ENCODE measurements at places on chromosomes 1 and 21. TPM values are rescaled to one million over a fixed set of nuclear protein-coding genes. Genes with fewer than 3 reads are reported as not detected.

The TFAP2E gene
- total RNA-seq, result 0.94 TPM

The RORC gene
- 0.42 TPM for total RNA-seq

The SPATA45 gene
- total RNA-seq, result 0.63 TPM

The OBSCN gene
- total RNA-seq, result 25.2 TPM

The FAM72C gene
- total RNA-seq, result 8.0 TPM

The ADAM30 gene
- not detected for total RNA-seq

The ATP6V0B gene
- 237 TPM for total RNA-seq

The C4BPA gene
- not detected for total RNA-seq

DNA sequence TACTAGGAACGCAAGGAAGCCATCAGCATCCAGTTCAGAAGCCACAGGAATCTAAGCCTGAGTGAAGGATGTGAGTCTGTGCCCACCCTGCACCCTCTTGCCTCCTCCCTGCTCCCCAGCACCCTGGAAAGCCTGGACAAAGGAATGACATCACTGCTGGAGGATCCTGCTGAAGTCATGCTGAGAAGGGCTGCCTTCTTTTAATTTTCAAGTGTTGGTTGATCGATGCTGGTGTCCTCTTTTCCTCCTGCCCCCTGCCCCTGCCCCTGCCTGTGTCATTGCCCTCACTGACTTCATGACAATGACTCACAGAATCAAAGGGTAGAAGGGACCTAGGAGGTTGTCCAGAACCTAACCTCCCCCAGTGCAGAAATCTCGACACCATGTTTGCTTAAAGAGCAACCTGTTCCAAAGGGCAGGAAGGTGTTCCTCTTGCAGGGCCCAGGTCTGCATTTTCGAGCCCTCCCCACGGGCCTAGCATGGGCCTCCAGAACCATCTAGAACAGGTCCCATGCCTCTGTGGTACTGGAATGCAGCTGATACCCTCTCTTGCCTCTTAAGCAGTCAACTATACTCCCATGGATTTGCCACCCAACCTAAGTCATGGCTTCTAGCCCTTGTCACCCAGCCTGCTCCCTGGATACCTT, 9.6 kb downstream of the DHRS3 start:
- DNase-seq, result peak; percentile 30

- peak; percentile 4 for DNase-seq
Measured at GRCh38 chr1:71087060-71087459, 6.2 kb upstream of the ZRANB2 start.

GRCh38 chr1:21329209-21329844, 39.1 kb upstream of the ECE1 start:
- DNase-seq, result peak; percentile 74

- no peak for DNase-seq
Measured at GRCh38 chr1:201964261-201964660, 9.0 kb downstream of the TIMM17A start.

DNA sequence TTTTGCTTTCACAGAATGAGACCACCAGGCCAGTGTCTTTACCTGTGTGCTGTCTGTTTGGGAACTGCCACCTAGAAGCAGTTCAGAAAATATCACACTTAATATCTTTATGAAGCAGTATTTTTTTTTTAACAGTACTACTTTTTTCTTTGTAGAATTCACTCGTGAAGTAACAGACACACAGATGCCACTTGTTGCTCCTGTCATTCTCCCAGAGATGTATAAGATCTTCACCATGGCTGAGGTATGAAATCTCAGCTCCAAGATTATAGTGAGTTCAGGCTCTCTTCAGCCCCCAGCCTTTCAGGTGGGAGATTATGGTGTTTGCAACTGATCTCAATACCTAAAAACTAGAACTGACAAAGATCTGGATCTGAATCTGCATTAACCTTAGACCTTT, 23.0 kb downstream of the IPO9 start:
- no peak for DNase-seq

DNA sequence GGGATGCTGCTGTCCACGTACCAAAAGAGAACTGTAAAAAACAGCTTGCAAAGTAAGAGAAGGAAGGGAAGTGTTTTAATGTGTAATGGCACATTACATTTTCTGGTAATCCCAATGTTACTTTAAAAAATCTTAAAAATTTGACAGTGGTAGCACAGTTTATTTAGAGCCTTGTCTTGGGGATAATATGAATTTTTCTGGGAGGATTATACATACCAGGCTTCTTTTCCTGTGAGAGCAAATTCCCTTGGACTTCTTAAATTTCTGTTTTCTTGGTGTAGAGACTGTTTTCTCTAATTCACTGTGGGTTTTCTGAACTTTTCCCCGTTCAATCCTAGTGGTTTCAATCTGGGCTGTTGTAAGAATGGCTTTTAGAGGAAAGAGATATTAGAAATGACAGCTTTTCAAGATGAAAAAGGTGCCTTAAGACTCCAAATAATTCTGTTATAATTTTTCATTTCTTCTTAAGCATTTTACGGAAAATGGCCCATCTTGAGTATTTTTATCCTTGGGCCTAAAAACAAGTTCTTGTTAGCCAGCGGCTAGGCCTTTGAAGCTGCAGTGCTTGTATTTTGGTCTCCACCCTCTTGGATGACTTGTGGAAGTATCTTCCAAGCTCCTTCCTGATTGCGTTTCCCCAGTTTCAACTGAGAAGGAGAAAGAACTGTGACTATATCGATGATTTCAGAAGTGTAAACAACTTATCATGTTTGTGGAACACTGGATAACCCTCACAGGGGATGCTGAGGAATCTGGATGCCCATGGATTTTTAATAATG, 70.0 kb downstream of the LEPR start:
- DNase-seq, result no peak

- peak; percentile 88 for DNase-seq
Measured at GRCh38 chr1:153352523-153352922, 3.9 kb upstream of the PGLYRP4 start.

DNA sequence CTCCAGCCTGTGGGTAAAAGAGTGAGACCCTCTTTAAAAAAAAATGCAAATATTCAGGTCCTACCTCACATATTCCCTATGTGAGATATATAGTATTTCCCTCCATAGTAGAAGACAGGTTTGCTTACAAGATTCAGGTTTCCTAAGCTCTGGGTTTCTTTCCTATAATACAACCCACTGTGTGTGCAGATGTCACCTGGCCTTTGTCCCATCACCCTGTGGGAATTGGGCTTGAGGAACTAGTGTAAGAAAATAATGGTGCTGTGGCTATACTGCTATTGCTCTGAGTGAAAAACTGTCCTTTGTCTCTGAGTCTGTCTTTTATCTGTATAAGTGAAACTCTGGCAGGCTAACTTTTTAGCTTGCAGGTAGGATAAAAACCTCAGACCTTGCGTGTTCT, 13.0 kb downstream of the C1orf146 start:
- no peak for DNase-seq

DNA sequence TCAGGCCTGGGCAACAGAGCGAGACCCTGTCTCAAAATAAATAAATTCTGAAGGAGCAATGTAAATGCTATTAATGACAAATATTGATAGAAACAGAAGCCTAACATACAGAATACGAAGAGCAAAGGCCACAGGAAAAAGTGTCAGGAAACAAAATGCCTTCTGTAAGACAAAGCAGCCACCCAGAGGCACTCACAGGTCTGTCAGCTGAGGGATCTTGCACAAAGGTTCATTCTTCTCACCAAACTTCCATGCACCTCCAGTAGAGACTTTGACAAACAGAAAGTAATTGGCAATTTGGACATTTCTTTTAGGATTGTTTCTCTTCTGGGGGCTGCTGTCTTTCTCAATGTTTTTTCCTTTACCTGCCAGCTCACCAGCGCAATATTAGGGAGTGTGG, 1.2 kb upstream of the ALDH9A1 start:
- no peak for DNase-seq

- no peak for DNase-seq
Measured at GRCh38 chr1:71350805-71351204, 270.0 kb upstream of the ZRANB2 start.

- DNase-seq, result no peak
Measured at GRCh38 chr1:164912290-164912689, 353.3 kb downstream of the PBX1 start.

GRCh38 chr1:18352636-18353265, 128.0 kb upstream of the KLHDC7A start:
- DNase-seq, result peak; percentile 74

DNA sequence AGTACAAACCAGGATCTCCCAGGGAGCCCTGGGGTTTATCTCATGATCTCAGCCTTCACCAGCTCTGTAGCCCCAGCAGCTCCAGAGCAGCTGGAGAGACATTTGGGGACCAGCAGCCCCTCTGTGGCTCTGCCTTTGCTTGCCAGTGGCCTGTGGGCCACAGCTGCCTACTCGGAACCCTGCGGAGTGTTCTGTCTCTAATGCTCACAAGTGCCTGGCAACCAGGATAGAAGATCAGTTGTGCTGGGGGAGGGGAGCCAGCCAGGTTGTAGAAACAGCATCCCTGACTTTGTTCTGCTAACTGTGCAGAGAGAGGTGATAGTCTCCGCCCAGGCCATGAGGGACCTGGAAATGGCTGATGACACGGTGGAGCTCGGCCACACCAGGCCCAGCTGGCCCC, 50.9 kb upstream of the KCNJ15 start:
- peak; percentile 17 for DNase-seq

DNA sequence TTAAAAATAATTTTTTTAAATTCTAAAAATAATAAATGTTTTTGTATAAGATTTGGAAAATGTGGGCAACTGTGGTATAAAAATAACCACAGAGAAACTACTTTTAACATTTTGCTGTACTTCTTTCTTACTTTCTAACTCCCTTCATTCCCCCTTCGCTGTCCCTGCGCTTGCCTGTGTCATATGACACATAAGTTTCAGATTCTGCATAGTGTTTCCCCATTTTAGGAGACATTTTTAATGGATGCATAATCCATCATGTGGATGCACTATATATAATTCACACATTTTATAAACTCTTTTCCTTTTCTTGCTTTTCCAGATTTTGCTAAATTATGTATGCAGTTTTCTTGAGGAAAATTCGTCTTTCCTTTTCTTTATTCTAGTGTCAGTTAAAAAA, 16.3 kb downstream of the ATG4C start:
- no peak for DNase-seq

DNA sequence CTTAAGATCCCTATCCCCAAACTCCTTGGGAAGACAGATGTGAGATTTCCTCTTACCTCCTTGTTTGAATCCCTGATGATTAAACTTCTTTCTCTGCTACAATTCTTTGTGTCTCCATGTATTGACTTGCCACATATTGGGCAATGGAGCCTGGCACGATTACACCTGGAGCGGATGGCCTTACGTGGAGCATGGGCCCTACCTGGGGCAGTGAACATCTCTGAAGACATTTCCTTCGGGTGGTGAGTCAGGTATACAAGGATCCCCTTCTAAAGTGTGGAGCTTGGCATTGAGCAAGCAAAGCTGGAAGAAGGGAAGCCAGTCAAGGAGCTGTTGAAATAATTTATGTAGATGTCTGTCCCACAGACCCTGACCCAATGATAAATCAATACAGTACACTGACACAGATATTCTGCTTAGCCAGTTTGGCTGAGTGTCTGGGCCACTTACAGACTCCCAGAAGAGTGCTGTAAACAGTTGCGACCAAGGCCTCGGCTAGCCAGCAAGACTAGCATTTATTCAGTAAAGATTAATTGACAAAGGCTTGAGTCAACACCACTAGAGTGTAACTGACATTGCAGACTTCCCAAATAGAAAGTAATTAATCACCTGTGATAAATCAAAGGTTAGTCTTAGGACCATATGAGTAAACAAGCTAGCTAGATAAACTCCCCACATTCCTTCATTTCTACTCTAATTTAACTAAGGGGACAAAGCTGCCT, 83.1 kb upstream of the KCNK1 start:
- DNase-seq, result no peak

DNA sequence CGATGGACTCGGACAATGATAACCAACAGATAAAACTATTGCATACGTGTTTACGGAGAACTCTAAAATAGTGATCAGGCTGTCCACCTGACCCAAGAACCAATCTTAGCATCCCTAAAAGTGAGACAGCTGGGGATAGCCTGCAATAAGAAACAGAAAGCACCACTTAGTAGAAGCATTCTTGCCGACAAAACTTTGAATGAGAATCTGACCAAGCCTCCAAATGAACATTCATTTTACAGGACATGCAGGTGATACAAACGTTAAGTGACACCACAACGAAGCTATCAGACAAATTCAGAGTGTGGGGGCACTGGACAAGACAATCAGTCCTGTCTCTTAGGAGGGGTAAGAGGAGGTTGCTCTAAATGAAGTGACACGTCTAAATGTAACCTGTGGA, 1.2 kb downstream of the PSMG1 start:
- no peak for DNase-seq

GRCh38 chr1:239392271-239392670, 5.9 kb downstream of the CHRM3 start:
- no peak for DNase-seq

DNA sequence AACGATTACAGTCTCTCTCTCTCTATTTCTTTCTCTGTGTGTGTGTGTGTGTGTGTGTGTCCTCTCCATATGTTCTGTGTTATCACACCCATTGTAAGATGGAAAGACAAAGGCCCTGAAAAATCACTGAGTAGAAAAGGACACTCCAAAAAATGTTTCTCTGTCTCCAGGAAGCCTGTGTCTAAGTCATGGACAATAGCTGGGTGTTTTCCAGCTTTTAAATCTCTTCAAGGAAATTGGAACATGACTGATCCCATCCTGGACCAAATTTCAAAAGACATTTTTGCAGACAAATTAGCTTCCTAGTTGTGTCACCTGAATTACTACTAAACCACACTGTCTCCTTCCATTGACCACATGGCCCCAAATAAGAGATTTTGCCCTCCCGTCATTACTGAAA, 31.0 kb upstream of the LMX1A start:
- no peak for DNase-seq

DNA sequence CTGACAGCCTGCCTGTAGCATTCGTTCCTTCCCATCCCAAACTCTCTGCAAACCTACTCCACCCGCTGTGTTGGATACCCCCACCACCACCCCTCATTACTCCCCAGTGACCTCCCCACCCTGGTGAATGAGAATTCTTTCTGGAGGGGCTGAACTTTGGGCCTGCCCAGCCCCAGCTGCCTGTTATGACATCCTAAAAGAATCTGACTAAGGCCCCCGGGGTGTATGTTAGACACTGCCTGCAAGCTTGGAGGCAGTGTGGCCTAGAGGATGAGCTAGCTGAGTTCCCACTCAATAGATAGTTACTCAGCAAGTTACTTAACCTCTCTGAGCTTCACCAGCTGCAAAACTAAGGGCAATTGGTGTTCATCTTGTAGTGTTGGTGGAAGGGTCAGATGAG, 110.2 kb upstream of the FGGY start:
- DNase-seq, result no peak

DNA sequence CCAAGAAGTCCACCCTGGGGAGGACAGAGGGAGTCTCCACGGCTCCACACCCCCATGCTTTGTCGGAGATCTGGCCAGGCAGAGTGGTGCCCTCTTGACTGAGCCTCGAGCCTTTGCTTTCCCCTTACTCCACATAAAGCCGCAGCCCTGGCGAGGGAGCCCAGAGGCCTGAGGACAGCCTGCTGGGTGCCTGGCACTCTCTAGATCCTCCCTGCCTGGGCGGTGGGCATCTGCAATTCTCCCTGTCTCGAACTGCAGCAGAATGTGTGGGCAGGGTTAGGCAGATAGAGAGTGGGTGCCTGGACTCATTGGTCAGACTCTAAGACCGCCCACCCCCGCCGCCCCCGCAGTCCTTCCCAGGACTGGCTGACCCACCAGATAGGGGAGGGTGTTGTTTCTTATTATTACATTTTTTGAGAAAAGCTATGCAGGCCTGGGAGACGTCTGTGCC, 13.9 kb downstream of the EPHX1 start:
- DNase-seq, result peak; percentile 76
